ENCODE measurements at places on chromosomes 7 and 10.
A peak's percentile ranks its signal among the peaks of the same experiment; 100 is the strongest.

GRCh38 chr7:27123477-27124053 lies 7.0 kb downstream of the HOXA4 start:
- DNase-seq, result no peak

DNA sequence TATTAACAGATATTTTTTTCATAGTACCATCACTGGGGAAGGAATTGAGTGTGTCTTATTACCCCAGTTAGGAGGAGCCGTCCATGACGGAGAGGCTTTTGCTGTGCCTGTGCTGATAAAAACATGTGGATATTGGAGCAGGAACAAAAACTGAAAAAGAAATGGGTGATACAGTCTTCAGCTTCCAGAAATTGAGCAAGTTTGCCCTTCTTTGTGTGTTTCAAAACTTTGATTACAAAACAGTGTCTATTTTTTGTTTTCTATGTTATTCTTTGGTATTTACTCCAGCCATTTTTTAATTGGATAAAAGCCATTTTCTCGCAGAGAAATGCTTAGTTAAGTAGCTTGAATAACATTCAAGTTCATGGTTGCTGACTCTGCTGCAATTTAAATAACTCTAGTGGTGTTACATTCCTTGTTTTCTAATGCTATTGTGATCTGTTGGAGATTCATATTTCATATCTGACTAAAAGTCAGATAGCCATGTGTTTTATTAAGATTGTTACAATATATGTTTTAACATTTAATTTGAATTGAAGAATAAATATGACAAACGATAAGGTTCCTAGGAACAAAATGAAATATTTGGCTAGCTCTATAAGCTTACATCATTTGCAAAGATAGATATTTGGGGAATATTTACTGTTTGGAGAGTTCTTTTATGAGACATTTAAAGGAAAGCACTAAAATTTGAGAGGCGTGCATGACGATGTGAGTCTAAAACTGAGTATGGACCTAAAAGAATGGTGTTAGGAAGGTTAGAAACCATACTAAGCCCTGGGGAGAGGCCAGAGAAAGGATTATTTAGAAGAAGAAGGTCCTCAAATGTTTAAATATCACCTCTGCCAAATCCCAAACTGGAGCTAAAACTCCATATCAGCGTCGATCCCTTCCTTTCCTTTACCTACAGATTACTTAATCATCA lies 747.3 kb upstream of the CELF2 start:
- DNase-seq, result no peak

GRCh38 chr7:8747338-8747737 lies 313.9 kb downstream of the NXPH1 start:
- no peak for DNase-seq

- DNase-seq, result no peak
These were observed 521.0 kb downstream of the KIF20B start for GRCh38 chr10:90222372-90222771.

DNA sequence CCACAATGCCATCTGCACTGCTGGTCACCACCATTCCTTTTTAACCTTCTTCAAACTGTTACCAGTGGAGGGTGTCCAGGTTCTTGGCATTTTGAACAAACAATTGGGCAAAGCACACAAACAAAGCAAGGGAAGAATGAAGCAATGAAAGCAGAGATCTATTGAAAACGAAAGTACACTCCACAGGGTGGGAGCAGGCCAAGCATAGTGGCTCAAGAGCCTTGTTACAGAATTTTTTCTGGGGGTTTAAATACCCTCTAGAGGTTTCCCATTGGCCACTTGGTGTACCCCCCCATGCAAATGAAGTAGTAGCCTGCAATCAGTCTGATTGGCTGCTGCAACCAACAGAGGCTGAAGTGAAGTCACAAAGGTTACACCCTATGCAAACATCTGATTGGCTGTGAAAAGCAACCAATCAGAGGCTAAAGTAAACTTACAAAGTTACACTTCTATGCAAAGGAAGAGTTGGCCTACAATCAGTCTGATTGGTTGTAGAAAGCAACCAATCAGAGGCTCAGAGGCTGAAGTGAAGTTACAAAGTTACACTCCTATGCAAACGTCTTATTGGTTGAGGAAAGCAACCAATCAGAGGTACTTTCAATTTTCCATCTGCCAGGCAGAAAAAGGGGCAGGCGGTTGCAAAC lies 103.2 kb upstream of the WAC start:
- DNase-seq, result no peak

DNA sequence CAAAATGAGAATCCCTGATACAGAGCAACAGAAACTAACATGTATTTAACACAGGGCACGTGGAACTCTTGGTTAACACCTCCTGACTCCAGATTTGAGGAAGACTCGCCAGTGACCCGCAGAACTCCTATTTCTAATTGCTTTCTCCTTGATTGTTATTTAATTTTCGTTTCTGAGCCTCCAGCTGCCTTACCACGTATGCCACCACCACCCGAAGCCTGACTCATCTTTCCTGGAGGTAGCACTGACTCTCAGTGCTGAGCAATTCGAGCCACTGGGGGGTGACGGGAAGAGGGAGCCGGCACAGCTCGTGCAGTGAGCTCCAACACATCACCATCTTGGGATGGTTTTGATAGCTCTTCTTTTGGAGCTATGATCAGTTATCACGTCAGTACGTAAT lies 273.9 kb upstream of the MGMT start:
- DNase-seq, result peak; percentile 34

DNA sequence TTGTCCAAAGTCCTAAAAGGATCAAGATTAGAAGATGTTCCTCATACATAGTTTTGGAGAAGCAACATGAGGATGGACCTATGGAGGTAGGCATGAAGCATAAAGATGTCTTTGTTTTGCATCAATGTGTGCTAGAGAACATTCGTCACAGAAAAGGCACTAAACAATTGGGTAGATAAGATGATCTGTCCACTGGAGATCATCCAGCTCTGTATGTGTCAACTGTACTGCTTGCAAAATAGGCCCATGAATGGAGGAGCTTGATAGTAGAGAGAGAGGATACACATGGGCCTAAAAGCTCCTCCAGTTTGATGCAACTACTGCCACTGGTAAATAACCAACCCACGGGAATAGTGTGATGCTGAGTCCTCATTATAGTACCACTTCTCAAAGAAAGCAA lies 286.4 kb upstream of the HGF start:
- DNase-seq, result no peak

DNA sequence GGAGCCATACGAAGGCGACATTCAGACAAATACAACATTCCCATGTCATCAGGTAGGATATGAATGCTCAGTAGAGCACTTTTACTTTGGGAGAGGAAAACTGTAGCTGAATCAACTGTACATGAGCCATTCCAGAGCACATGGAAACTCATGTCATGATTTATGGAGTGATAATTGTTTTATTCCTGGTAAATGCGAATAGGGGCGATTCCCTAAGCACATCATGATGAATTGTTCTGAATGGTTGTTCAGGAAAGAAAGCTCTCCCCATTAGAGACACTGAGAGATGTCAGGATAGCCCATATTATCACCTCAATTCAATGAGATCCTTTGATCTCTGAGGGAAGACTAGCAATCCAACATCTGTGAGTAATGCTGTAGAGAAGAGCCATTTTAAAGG lies 243.6 kb downstream of the FOXP2 start:
- no peak for DNase-seq

- DNase-seq, result no peak
These were observed 146.3 kb upstream of the CELF2 start for GRCh38 chr10:10871352-10871751.

DNA sequence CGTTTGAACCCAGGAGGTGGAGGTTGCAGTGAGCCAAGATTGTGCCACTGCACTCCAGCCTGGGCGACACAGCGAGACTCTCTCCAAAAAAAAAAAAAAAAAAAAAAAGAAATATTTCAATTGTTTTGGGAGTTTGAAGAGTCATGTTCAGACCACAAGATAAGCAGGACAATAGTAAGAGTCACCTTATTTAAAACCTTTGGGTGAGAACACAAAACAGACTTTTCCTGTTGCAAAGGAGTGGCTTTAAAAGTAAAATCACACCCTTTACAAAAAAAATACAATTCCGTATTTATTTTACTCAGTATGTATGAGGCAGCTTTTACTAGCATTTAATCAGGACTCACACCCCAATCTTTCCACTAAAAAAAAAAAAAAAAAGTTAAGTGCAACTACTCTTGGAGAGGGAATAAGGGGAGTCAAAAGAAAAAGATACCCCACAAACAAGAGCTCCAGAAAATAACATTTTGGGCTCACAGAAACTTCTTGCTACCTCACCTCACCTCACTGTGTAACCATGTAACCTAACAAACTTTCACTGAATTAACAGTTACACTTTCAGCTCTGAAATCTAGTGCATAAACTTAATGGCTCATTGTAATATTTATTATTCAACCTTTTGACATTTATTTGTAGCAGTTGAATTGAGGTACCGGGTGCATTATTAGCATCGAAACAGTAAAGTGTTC lies 11.2 kb downstream of the SKIDA1 start:
- no peak for DNase-seq

GRCh38 chr7:90592033-90592432 lies 4.1 kb upstream of the CDK14 start:
- no peak for DNase-seq

DNA sequence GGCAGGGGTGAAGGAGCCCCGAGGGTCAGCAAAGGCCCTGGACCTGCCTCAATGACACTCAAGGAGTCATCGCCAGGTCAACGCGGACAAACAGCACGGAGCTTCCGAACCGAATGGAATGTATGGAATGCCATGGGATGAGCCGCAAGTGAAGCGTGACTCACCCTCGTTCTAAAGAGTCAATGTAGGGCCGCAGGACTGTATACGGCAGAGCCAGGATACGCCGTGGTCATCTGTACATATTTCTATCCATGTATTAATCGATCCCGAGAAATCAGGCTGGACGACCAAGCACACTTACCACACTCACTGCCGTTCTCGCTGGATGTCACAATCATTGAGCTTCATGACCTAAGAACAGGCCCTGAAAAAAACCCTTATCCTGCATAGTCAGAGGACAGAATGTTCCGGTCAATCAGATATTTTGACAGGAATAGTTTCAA lies 4.3 kb downstream of the SNX8 start:
- DNase-seq, result no peak

DNA sequence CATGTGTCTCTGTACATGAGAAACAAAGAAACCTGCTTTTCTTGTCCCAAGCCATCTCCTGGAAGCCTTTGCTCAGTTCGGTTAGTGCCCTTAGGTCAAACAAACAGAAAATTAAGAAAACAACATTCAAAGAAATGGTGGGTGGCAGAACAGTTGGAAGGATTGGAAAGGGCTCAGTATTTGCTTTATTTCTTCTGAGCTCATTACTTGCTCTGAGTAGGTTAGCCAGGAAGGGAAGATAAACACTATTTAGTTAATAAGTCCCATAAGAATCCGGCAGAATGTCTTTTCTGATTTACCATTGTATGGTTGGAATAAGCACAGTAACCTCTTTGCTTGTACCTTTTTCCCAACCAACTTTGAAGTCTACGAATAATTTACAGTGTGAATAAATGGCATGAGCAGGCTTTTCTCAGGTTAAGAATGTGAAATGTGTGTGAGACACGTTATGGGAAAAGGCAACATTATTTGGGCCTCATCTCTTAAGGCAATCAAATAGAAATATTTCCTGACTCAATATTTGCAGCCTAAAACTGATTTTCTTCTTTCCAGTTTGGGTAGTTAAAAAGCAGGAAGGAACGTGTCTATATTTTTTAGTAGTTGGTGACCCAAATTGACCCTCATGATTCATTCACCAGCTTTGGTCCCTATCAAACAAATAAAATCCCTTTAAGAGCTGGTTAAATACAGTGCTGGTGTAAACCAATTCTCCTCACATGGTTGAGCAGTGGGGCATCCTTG lies 158.5 kb downstream of the DKK1 start:
- DNase-seq, result no peak

- DNase-seq, result peak; percentile 35
These were observed 1.2 kb downstream of the FGF8 start for GRCh38 chr10:101774589-101775272.

DNA sequence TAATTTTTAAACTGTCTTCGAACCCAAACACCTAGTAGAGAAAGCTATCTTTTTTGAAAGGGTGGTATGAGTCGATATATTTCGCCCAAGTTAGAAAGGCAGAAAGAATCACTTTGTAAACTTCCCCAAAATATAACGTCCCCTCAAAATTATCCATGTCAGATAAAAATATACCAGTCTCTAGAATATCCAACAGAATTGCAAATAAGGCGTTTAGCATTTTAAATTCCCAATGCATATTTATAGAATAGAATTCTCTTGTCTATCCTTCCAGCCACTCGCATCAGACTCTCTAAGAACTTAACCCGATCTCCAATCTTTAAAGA lies 2.1 kb downstream of the CTBP2 start:
- no peak for DNase-seq

DNA sequence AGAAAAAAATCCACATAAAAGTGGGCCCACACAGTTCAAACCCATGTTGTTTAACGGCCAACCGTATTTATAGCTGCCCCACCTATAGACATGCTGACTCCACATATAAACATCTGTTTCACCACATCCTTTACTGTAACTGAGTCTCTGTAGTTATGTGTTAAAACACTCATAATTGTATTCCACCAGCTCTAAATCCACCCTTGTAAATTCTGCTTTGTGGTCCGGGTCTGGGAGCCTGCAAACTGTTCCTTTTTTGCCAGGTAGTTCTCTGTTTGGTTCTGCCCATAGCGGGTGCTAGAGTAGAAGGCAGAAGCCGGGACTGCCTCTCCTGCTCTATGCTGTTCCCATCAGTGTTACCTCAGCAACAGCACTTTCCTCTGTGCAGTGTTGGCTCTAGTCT lies 20.2 kb upstream of the FHIP2A start:
- DNase-seq, result peak; percentile 16

Data from activated CD4-positive, alpha-beta T cell treated with anti-CD3 and anti-CD28 coated beads for 36 hours (primary cell).